ENCODE measurements at places on chromosomes 16 and 17. TPM values are rescaled to one million over a fixed set of nuclear protein-coding genes. Genes with fewer than 3 reads are reported as not detected.

DNAH17 gene
- total RNA-seq, result 1.8 TPM

STX1B gene
- total RNA-seq, result 2.5 TPM

EEF2K gene
- total RNA-seq, result 18.5 TPM

CIAO3 gene
- total RNA-seq, result 26.8 TPM

FOXN1 gene
- total RNA-seq, result not detected

RGS11 gene
- 6.4 TPM for total RNA-seq

DNA sequence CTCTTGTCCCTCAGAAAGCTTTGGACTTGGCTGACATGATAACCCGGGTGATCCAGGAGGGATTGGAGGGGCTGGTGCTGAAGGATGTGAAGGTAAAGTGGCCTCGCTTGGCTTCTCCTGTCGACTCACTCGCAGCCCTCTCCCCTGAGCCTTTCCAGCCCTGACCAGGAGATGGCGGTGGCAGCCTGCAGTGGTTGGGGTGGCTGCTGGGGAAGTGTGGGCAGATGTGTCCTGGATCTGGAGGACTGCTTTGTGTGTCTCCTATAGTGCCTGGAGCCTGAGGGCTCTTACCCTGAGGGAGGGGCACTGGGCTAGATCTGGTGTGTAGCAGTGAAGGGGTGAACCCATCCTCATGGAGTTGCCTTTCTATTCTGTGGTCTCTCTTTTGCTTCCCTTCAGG lies 17.9 kb downstream of the LIG3 start:
- peak; percentile 68 for DNase-seq

- DNase-seq, result no peak
These were observed 90.2 kb downstream of the BCAS3 start for GRCh38 chr17:60767744-60768308.

- DNase-seq, result no peak
These were observed 452.2 kb upstream of the EEF2KMT start for GRCh38 chr16:5549802-5550201.

DNA sequence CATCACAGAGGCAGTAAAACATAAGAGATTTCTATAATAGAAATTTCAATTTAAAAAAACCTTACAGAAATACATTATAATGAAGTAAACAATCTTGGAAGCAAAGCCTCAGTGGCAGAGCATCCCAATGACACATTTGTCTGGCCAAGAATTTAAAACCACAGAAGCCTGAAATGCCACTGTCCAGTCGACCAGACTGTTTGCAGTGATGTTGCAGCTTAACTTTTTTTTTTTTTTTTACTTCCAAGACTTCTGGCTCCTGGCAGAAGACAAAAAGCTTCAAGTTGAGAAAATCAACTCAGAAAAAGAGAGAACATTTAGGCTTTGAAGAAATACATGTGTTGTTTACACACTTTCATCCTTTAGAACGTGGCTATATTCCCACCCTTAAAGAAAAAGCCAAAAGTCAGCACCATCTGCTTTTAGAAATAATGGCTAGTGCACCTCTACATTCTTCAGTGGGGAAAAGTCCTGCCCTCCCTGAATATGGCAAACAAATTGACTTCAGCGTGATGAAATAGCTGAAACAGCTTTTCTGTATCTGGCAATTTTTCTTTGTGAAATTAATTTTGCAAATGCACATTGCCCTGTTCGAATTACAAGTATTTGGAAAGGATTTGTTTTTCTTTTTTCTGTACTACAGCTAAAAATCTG lies 205.5 kb upstream of the MON1B start:
- no peak for DNase-seq

- DNase-seq, result no peak
These were observed 2.6 kb downstream of the RIPOR1 start for GRCh38 chr16:67531247-67531646.

DNA sequence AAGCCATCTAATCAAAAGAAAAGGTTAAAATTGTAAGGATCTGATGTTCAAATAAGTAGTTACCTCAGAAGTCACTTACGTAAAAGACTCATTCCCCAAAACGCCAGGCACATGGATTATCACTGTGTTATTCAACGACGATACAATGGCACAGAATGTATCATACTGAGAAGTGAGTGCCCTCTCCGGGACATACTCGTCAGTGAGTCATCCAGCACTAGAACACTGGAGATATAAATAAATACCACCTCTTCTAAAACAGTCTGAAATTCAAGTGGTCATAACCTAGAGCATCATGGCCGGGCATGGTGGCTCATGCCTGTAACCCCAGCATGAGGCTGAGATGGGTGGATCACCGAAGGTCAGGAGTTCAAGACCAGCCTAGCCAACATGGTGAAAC lies 24.9 kb downstream of the USP31 start:
- DNase-seq, result peak; percentile 52
